ENCODE measurements at places on chromosomes 5 and 9.
A peak's percentile ranks its signal among the peaks of the same experiment; 100 is the strongest.

DNA sequence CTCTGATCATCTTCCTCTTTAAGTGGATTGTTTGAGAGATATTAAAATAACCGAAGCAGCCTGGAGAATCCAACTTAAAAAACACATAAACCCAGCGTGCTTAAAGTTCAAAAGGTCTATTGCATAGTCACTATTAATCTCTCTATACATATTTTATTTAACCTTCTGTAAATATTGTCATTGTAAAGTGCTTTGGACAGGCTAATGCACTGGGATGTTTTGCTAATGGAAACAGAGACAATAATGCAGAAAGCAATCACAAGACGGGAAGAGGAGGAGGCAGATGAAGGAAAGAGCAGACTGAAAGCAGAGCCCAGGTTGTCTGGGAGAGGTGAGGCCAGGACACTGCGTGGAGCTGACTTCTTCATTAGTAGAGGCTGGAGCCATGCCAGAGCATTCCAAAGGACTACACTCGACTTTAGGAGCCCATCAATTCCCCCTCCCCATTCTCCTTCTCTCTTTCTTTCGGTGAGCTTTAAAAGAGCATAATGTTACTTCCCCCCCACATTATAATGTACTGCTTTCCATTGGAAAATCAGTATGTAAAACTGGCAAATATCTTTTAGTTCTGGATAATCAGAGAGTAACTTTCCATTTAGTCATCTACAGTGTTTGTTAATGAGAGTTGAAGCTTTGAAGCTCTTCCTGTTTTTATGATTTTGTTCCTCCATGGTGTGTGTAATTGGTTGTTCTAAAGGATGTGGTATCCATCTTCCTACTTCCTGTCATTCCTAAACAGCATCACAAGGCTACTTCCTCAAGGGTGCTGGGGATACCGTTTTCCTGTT is 307.3 kb upstream of the MPDZ start:
- no peak for DNase-seq

DNA sequence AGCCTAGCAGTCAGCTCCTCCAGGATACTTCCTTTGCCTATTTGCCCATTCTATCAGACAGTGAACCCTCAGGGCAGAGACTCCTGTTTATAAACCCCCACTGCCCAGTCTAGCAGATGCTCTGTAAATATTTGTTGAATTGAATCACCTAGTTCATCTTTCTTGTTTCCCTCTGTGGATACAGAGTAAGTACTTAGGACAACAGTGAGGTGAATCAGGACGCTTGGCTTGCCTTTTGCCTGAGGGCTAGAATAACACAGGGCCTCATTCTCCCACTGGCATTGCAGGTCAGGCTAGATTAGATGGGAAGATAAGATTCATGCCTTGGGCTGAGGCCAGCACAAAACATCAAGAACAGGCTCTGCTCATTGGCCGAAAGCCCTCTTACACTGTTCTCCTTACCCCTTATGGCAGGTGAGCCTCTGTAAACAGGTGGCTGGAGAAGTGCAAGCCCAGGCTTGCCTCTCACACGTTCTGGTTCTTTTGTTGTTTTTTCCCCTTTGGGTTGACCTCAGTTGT is 22.2 kb downstream of the TNFSF8 start:
- no peak for DNase-seq

- DNase-seq, result no peak
Measured at GRCh38 chr9:136679431-136679941, 7.8 kb downstream of the AGPAT2 start.

DNA sequence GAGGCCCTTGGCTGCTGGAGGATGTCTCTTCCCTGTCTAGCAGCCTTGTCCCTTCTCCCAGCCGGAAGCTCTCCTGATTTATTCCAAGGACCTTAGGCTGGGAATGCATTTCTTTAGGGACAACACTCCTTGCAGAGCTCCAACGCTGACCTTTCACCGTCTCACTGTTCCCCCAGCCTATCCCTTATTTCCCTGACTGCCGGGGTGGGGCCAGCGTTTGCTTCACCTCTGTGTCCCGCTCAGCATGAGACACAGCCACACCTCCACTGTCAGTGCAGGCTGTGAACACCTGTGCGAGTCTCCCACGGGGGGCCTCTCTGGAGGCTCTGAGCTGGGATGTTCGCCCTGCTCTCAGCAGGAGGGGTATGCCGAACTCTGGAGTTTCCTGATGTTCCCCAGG is 106.2 kb upstream of the FCN2 start:
- DNase-seq, result no peak

- DNase-seq, result no peak
Measured at GRCh38 chr9:26406676-26407075, 485.9 kb downstream of the CAAP1 start.

GRCh38 chr5:123858938-123859337 is 347.0 kb downstream of the CSNK1G3 start:
- DNase-seq, result no peak

- no peak for DNase-seq
Measured at GRCh38 chr9:114278881-114279570, 43.9 kb upstream of the ORM1 start.

GRCh38 chr5:23027331-23027730 is 174.2 kb upstream of the CDH12 start:
- DNase-seq, result no peak

GRCh38 chr5:139481122-139481533 is 1.4 kb downstream of the STING1 start:
- no peak for DNase-seq

DNA sequence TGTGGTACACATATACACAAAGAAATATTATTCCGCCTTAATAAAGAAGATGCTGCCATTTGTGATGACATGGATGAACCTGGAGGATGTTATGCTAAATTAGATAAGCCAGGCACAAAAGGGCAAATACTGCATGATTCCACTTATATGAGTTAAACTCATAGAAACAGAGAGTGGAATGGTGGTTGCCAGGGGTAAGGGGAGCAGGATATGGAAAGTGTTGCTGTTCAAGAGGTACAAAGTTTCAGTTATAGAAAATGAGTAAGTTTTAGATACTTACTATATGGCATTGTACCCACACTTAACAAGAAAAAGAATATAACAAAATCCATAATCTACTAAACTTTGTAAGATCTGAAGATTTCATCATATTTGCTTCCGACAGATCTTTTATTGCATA is 252.2 kb downstream of the SYK start:
- DNase-seq, result no peak

- DNase-seq, result no peak
Measured at GRCh38 chr5:174876-175465, 16.3 kb upstream of the LRRC14B start.

GRCh38 chr5:66149950-66150349 is 5.8 kb downstream of the SREK1 start:
- DNase-seq, result no peak

- DNase-seq, result no peak
Measured at GRCh38 chr5:52758014-52758413, 29.7 kb upstream of the ITGA1 start.

- DNase-seq, result no peak
Measured at GRCh38 chr5:16784843-16785791, 151.0 kb downstream of the MYO10 start.

- DNase-seq, result no peak
Measured at GRCh38 chr5:58114324-58114723, 345.6 kb downstream of the PLK2 start.

DNA sequence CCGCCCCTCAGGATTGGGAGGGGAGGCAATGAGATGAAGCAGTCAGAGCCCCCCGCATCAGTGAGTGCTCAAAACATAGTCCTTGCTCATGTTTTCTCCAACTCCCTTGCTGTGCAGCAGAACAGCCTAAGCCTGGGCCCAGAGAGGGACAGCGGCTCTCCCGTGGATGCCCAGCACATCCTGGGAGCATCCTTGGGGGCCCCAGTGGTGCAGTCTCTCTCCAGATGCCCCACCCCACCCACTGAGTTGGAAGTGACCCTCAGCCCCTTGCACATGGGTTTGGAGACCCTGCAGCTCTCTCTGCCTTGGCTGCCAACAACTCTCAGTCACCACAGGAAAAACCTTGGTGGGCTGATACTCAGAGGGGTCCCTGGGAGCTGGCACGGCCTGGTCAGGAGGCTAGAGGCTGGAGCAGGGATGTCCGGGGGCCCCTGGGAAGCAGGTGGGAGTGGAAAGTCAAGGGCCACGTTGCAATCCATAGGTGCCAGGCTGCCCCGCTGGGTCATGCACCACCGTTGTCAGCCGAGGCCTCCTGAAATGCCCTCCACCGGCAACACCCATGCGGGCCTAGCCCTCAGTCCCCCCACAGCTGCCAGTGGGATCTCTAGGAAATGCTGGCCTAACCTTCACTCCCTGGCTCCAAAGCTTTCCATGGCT is 242.5 kb downstream of the PBX3 start:
- DNase-seq, result no peak

- no peak for DNase-seq
Measured at GRCh38 chr5:156556666-156557406, 229.9 kb downstream of the SGCD start.

DNA sequence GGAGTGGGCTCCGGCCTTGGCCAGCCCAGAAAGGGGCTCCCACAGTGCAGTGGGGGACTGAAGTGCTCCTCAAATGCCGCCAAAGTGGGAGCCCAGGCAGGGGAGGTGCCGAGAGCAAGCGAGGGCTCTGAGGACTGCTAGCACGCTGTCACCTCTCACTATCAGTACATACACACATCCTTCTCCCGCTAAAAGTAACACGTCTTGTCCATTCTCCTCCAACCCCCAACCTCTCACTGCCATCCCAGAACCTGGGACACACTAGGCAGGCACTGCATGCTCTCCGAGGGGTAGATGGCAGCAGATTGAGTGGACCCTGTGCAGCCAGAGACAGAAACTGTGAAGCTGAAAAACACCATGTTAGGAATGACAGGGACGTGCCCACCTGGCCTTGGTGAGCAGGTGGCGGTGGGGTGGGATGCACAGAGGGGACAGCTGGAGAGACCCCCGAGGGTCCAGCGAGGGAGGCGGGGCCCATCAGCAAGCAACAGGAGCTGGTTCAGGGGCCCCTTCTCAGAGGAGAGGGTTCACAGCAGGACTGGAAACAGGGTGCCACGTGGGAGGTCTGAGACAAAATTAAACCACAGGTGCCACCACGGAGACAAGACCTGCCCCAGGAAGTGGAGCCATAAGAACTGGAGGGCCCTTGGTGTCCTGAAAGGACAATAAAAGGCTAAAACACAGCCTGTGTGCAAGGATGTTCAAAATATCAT is 16.9 kb downstream of the SEMA4D start:
- DNase-seq, result no peak

DNA sequence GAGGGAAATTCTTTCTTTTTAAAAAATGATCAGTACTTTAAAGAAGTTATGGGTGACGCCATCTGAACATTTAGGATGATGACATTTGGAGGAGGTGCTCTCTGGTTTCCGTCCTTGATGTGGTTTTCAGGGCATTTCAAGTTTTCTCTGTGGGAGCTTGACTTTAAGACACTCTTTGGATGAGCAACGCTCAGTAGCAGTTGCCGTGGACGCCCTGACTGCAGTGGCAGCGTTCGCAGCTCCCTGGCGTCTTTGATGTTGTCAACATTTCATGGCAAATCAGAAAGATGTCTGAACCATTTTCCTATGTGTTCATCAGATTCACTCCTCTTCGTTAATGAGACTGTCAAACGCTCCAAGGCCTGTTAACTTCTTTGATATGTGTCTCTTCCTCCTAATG is 86.1 kb downstream of the ZNF354C start:
- no peak for DNase-seq

DNA sequence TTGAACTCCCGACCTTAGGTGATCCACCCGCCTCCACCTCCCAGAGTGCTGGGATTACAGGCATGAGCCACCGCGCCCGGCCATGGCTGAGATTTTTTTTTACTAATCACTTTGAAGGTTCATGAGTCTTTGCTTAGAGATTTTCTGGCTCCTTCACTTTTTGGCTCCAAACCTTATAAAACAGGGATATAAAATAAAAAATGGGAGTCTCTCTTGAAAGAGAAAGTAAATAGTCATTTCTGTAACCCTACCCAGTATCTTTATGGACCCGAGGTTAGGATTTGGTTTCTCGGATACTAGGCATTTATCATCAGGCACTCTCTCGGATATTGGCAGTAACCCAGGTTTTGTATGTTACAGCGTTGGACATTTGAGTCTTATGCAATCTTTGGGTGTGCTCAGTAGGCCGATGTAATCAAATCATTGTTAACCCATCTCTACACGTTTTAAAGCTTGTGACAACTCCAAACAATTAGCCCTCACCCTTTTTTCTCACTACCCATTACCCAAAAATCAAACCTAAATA is 25.3 kb downstream of the STXBP1 start:
- no peak for DNase-seq

- no peak for DNase-seq
Measured at GRCh38 chr5:60550311-60550710, 149.7 kb downstream of the DEPDC1B start.

DNA sequence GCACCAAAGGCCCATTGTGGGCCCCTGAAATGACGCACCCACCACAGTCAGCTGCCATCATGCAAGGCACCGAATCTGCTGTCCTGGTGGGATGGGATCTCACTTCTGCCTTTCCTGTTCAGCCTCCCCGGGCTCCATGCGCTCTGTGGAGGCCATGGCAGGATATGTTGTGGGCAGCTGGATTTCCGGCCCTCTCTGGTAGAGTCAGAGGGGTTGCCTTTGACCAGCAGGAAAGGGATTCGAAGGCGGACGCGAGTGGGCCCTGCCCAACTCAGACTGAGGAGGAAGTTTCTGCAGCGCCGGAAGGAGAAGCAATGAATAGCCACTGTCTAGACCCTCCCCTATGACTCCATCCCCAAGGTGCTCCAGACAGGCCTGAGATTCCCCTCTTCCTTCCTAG is 35.5 kb downstream of the GADD45G start:
- DNase-seq, result no peak

DNA sequence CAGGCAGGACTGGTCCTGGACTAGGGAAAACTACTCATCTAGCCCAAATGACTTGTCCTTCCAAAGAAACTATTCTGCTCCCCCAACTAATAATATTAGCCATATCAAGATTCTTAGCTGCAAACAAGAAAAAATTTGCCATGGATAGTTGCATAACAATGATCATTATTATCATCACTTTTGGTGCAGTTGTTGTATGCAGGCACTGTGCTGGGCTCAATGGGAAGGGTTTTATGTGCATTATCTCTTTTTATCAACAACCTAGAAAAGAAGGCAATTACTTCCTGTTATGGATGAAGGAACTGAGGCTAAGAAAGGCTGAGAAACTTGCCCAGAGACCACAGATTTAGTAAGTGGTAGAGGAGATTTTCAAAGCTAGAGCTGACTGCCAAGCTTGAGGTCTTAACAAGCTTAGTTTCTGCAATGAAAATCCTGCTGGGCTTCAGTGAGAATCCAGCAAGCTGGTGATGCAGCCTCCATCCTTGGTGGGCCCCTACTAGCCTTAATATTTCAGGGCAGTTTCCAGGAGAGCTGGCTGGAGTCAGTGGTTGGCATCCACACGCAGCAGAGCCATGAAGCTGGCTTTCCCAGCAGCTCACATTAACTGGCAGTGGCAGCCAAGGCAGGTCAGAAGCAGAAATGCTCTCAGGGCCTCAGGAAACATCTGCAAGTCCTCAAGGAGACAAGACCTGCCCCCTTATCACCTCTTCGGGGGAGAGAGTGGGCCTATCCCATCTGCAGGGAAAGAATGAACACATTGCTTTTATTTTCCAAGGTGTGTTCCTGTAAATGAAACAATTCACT is 20.5 kb upstream of the MEGF9 start:
- DNase-seq, result no peak

- peak; percentile 57 for DNase-seq
Measured at GRCh38 chr9:34992376-34992951, 2.9 kb downstream of the DNAJB5 start.

- no peak for DNase-seq
Measured at GRCh38 chr9:87062746-87063145, 115.4 kb upstream of the GAS1 start.

- DNase-seq, result no peak
Measured at GRCh38 chr5:181098762-181099601, 32.0 kb downstream of the OR2V1 start.

GRCh38 chr5:147740864-147741263 is 41.7 kb downstream of the JAKMIP2 start:
- DNase-seq, result no peak

All from nucleus accumbens (tissue), 56 donors.